ENCODE measurements at places on chromosomes 4 and X.

GRCh38 chr4:69167300-69167699 lies 47.2 kb downstream of the UGT2B11 start:
- DNase-seq, result no peak

- DNase-seq, result no peak
Observed at GRCh38 chrX:15451913-15452312, 41.2 kb downstream of the PIR start.

DNA sequence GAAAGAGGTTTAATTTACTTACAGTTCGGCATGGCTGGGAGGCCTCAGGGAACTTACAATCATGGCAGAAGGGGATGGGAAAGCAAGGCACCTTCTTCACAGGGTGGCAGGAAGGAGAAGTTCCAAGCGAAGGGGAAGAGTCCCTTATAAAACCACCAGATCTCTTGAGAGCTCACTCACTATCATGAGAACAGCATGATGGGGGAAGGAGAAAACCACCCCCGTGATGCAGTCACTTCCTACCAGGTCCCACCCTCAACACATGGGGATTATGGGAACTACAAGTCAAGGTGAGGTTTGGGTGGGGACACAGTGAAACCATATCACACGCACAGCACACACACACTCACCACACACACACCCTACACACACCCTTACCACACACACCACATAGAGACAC lies 104.3 kb downstream of the DCTD start:
- no peak for DNase-seq

DNA sequence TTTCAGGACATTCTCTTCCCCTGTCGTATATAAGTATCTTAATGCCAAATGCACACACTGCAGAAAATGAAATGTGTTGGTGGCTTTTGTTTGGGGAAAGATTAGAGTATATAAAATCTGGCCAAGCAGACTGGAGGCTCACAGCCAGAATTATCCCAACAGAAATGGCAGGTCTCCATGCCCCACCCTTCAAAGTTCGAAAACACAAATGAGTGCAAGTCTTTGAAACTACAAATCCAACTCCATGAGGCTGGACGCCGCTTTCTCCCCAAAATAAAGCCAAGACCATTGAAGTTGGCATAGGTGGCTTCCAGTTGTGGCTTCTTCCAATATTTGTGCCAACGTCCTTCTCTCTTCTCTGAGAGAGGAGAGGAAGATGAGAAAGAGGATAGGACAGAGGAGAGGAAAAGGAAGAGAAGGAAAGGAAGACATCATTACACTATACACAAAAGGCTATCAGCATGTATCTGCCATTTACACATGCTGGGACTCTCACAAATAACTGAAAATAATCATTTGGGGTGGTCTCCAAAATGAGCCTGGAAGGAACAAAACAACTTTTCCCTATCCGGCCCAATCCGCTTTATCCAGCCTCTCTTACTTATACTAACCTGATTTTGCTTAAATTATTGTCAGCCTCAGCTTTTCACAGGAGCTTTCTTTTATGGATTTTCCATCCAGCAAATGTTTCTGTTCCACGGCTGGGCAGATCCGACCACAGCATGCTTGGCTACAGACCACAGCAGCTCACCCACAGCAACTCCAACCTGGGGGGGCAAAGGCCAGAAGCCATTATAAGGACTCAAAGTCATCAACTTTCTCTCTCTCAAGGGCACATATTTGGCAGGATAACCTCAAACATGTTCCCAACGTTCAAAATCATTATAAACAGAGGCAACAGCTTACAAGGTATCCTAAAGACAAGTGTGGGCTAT lies 71.7 kb downstream of the APBB2 start:
- DNase-seq, result no peak

DNA sequence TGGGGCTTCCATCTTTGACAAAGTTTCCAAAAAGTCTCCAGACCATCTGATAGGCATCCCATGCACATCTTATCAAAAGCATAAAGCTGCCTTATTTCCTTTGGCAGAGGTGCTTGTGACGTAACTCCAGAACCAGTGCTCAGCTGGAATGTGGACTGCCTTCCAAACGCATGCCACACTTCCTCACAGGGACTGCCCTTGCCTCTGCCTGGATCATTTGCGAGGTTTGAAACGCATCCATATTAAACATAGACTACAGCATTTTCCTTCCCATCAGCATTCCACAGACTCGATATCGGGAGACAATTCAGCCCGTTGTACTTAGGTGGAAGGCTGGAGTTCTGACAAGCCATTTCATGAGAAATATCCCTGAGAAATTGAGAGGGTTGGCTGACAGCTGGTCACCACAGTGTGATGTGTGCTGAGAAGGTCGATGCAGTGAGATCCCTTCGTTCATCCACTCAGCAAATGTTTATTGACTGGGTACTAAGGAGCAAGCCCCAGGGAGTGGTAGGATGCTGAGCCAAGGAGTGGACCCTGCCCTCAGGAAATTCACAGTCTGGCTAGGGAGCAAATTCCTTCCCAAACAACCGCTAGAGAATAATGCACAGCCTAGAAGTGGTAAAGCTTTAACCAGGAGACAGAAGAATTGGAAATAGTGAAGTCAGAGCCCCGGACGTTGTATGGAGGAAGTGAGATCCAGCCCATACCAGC lies 376.0 kb downstream of the BCOR start:
- DNase-seq, result no peak

GRCh38 chrX:49003696-49004095 lies 1.6 kb upstream of the GRIPAP1 start:
- no peak for DNase-seq

- no peak for DNase-seq
Observed at GRCh38 chr4:3344596-3344995, 51.8 kb downstream of the RGS12 start.
